ENCODE measurements at places on chromosomes 7 and 10.

GRCh38 chr10:9081961-9082360, 1027.5 kb downstream of the GATA3 start:
- DNase-seq = no peak

- DNase-seq = no peak
Observed at GRCh38 chr7:16929146-16929762, 47.5 kb upstream of the AGR3 start.

- DNase-seq = no peak
Observed at GRCh38 chr10:125130916-125131315, 29.4 kb downstream of the CTBP2 start.

DNA sequence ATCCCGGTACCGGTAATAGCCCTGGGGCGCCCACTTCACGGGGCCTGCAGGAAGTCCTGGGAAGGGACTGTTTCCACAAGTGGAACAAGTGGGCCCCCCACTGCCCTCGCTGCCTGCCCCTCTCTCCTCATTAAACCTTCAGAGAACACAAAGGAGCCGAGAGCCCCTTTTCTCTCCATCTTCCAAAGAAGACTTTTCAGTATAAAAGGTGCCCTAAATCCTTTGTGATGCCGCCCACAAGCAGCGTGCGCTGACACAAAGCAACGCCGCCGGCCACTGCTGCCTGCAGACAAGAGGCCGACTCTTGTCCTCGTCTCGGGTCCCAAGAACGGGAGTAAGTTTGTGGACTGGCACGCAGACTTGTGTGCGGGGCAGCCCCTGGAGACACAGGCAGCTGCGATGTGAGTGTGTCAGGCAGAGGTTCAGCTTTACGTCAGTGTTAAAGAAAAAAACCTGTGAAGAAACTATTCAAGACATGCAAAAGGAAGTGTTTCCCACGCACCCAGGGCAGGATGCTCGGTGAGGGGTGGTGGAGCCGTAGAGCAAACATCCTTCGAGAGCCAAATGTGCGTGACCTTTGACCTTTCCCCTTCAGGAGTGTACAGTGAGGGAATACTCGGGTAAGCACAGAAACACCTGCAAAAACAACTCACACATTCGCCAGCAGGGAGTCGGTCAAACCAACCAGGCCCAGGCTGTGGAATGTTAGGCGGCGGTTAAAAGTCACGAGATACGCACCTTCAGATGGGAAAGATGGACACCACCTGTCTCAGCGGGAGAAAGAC, 118.2 kb downstream of the VIPR2 start:
- DNase-seq = no peak

DNA sequence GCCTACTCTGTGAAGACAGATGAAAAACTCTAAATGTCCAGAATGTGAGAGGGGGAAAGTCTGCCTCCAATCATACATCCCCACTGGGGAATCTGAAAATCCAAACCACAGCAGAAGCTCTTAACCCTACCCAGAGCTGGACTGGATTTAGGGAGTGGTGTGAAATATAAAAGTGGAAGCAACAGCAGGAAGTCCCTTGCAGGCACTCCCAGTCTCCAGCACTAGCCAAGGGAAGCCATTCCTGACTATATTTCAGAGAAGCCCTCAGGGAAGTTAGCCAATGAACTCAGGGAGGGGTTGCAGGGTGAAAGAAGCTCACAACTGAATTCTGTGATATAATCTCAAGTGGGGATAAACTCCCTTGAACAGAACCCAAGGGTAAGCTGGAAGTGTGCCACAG, 51.5 kb downstream of the CRPPA start:
- no peak for DNase-seq
